ENCODE measurements at places on chromosomes 7 and 10.

DNA sequence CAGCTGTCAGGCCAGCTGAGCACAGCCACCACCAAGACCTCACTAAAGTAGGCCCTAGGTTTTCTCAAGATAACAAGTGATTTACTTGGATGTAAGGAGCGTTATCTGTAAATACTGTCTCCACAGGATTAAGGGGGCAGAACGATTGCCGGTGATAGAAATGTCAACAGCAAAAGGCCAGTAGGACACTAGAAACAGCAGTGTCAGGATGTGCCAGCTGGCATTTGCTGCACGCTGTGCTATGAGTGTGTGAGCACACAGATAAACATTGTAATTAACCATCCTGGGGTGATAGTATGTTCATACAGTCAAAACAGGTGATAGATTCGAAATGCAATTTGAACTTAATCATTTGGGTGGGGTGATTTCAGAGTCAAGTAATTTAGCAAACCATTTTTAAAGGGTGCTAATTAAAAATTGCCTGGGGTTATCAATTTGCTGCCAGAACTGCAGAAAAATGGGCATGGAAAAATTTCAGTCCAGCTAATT lies 36.3 kb upstream of the NOBOX start:
- no peak for DNase-seq

GRCh38 chr10:11454160-11454559 lies 157.3 kb downstream of the USP6NL start:
- DNase-seq: no peak

DNA sequence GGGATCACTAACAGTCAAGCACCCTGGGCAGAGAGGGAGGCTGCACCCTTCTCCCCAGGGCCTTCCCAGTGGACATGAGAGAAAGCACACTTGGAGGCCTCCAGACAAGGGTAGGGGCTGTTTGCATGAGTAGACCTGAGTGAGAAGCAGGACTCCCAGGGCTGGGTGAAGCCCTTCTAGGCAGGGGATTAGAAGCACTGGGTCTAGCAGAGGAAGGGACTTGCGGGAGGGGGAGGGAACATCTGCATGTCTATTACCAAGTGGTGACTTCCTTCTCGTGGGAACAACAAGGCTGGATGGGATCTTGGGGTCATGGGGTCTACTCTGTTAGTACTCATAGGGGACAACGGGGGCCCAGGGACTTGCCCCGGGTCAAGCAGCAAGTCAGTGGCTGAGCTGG lies 67.8 kb downstream of the EMX2 start:
- DNase-seq: no peak

DNA sequence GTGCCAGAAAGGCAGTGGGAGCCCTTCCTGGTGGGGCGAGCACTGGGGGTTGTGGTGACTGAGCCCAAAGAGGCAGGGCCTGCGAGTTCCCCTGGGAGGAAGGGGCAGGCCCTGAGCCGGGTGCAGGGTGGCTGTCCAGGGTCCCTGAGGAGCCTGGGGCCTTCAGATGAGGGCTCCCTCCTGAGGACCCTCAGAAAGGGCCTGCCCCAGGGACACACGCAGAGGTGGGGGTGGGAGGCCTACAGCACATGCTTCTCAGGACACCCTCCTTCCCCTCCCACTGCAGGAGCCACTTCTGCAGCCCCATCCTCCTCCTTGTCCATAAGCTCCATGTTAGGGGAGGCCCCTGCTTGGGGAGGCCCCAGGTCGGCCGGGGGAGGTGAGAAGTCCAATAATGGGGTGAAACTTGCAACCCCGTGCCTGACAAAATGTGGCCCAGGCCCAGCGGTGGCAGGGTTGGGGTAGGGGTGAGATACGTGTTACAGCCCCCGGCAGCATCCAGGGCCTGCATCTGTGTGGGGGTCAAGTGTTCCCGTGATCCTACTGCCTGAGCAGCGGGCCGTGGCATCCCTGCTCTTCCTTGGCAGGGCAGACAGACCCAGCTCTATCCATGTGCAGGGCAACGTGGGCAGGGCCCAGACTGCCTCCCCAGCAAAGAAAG lies 31.8 kb upstream of the RET start:
- DNase-seq: no peak

GRCh38 chr7:124570558-124570957 lies 195.0 kb downstream of the GPR37 start:
- no peak for DNase-seq

DNA sequence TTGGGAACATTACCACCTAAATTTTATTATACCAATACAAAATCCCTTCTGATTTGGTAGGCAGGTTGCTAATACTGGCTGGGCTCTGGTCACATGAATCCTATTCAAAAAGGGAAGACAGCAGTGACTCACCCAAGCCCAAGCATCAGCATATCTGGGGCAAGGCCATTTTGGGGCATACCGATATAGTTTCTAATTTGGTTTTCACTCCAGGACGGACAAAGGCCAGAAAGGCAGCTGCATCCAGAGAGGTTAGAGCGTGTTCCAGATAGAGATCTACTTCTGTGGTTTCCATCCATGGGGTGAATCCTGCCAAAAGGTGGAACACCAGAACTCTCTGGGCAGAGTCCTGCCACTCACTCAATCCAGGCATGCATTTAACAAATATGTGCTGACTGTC lies 335.8 kb downstream of the ELMO1 start:
- peak; percentile 21 for DNase-seq

DNA sequence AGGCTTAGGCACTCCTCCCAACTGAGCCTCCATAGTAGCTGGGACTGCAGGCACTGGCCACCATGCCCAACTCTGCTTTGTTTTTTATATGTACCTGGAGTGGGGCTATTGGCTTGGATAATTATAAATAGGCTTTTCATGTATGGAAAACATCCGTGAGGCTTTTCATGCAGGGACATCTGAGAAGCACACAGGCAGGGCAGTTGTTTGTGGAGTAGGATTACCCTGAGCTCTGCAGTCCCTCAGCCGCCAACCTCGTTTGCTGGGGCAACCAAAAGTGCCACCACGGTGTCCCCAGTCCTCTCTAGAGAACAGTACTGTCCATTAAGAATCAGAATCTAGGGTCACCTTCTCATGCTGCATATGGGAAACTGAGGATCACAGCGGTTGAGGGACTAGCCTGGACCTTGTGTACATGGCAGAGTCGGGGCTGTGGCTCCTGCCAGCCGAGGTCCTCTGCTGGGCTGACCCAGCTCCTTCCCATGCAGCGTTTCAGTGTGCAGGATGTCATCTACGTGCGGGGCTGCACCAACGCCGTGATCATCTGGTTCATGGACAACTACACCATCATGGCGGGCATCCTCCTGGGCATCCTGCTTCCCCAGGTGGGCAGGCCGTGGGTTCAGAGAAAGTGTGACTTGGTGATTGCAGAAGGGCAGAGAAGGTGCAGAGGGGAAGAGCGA lies 54.5 kb downstream of the TSPAN15 start:
- no peak for DNase-seq
